Choroid plexus epithelial cell (primary cell): ENCODE measurements at places on chromosomes 1 and 21.
A peak's percentile ranks its signal among the peaks of the same experiment; 100 is the strongest.

GRCh38 chr1:47983691-47984090 lies 13.5 kb downstream of the TRABD2B start:
- no peak for DNase-seq

DNA sequence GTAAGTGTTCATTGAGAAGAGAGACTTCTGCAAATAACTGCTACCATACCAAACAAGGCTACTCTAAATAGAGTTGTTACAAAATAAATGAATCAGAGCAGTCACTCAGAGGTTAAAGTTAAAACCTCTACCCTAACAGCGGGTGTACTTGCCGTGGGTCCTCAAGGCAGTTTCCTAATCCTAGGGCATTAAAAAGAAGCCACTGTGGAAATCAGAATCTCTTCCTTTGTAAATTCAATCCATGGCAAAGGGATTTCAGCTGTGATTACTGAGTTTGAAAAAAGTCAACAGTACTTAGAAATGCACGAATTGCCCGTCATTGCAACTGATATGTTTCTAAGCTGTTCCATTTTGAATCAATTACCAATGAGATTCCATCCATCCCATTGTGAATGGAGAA lies 13.5 kb downstream of the TBX15 start:
- DNase-seq, result no peak

DNA sequence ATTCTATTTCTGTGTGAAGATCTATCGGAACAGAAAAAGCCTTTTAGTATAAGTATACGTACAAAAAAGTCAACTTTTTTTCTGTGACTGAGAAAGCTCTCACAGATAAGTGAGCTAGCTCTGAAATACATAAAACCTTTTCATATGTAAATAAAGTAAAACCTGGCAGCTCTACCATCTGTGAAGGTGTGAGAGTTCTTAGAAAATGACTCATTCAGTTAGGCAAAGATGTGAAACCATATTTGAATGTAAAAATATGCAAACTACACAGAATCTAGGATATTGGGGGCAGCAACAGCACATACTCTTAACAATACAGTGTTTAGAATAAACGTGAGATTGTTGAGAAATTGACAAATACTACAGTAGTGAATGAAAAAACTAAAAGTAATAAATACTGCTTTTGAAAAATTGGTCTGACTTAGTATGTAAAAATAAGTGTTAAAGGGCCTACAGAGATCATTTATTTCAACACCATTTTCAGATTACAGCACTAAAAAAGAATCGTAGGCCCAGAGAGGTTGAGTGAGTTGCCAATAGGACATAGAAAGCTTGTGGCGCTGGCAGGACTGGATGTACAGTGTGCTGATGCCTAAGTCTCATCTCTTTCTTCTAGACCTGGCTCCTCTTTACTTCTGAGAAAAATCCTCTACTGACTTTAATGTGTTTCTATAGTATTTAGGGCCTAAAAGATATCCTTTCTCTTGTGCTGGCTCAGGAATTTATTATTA lies 19.8 kb downstream of the ATP6V1G3 start:
- no peak for DNase-seq

DNA sequence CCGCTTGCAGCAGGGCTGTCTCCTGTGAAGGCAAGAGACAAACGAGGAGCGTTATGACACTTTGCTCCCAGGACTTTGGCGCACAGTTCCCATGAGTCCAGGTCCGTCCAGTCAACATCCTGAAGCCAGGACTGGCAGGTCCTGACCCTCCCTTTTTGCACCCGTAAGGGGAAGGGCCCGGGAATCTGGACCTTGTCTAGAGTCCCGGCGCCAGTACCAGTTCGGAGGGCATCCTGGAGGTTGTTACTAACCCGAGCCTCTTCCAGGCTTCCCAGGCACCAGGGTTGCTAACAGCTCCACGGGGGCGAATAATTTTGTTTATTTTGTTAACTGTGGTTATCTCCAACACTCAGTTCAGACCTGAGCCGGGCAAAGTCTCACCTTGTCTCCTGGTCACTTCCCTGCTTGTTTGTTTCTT lies 682 bp upstream of the RWDD3 start:
- DNase-seq, result peak; percentile 37

DNA sequence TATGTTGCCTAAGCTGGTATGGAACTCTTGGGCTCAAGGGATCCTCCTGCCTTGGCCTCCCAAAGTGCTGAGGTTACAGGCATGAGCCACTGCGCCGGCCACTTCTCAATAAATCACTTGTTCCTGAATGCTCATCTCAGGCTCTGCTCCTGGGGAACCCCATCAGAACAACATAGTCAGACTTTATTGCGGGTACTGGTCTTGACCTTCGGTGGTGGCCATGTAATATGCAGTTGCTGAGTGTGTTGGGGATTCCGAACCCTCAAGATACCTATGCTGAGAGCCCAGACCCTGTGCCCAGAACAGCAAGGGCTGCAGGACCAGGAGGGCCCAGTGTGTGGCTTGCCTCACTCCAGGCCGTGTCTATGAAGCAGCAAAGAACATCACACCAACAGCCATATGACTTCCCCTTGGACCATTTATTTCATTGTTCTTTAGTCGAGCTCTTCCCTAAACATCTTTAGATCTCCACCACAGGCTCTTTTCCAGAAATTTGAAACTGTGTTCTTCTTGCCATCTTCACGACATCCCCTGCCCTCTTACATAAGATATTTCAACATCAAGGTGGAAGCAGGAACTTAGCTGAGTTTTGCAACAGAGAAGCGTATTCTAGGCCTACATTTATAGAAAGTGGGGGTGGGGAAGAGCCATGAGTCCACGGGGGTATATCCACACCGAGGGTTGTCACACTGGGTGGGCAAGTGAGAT lies 12.7 kb upstream of the SDHB start:
- no peak for DNase-seq

DNA sequence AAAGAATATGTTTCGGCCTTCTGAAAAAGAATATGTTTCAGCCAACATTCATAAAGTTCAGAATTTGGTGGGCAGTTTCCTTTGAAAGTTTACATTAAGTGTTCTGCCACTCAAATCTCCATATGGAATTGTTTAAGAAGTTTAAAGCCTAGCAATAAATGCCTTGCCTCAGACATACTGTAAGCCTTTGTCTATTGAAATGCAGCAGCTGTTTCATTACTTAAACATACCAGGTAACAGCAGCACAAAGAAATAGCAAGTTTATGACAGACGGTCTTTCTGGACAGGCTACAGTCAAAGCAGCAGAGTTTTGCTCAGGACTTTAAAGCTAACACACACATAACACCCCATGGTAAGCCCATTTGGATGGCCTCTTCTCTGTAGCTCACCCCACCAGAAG lies 38.5 kb upstream of the C1orf105 start:
- DNase-seq, result no peak

DNA sequence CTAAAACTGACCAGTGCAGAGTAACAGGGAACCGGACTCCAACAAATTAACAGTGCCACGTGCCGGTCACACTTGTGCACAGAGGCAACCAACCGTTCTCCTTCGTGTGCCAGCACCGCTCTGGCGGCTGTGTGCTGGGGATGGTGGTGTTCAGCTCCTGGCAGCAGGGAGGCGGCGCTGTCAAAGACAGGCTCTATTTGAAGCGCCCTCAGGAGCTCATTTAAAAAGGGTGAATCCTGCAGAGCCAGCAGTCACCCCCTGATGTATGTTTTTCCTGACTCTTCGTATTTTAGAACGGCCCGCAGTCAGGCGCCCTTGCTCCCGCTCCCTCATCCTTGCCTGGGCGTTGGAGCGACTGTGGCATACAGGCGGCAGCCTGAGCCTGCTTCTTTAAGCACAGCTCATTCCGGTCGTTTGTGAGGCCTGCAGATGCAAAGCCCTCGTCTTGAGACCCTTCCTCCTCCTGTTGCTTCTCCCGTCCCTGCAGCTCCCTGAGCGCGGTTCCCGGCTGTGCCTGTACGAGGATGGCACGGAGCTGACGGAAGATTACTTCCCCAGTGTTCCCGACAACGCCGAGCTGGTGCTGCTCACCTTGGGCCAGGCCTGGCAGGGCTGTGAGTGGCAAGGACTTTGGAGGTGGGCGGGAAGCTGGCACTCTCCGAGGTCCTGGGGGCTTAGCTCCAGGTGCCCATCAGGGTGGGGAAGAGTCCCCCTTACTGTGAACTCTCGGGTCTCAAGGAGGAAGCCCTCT lies 1.1 kb downstream of the DFFB start:
- peak; percentile 64 for DNase-seq

DNA sequence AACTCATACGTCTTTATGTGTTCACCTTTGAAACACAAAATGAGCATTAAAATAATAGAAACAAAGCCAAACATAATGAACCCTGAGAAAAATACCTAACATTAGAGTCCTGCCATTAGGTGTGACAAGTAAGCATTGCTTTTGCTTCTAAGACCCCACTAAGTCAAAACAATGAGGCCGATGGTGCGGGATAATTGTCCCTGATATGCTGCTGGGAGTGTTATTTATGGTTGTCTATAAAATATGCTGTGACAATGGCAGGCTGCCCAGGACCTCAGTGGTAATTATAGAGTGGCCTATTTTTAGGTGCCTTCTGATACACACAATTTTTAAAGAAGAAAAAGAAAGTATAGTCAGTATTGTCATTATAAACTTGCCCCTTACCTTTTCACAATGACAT lies 1423.1 kb downstream of the AMY1C start:
- DNase-seq, result no peak

DNA sequence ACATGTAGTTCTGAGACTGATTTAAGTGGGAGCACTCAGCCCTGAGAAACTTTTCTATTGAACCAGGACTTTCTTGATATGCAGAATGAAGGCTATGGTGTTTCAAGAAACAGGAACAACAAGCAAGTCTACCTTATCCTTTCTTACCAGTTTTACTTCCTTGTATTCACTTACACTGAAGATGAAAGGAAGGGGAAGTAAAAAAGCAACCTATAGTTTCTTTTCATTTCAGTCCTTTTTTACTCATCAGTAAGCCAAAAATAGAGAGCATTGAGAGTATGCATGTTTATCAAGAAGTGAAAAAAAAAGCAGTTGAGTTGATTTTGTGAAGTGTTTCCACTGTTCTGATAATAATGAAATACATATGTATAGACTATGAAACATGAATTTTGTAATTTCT lies 1010.3 kb downstream of the AMY1C start:
- DNase-seq, result no peak

DNA sequence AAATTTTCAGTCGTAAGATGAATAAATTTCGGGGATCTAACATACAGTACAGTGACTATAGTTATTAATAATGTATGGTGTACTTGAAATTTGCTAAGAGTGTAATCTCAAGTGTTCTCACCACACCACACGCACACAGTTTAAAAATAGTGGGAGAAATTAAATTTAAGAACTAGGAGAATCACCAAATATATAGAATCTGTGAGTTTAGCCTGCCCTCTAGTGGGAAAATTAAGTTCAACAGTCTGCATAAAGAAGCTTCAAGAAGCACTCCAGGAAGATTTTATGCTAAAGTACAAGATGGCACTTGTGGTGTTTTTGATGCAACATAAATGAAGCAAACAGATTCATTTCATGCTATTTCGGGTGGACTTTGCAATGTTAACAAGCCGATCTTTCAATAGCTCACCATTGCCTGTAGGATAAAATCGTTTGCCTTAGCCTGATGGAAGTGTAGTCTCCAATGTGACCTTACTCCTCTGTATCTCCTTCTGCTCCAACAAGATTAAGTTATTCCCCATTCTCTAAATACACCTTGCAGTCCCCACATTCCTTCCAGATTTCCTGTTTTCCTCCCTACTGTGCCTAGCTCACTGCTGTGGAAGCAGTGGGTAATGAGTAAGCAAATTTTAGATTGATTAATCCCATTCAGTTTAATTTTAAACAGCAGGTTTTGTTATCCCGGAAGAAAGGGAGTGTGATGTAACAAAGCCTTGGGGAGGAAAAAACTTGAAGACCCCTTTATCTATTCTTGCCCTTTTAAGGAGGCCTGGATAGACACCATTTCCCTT lies 8.7 kb upstream of the PIK3C2B start:
- DNase-seq, result peak; percentile 87

DNA sequence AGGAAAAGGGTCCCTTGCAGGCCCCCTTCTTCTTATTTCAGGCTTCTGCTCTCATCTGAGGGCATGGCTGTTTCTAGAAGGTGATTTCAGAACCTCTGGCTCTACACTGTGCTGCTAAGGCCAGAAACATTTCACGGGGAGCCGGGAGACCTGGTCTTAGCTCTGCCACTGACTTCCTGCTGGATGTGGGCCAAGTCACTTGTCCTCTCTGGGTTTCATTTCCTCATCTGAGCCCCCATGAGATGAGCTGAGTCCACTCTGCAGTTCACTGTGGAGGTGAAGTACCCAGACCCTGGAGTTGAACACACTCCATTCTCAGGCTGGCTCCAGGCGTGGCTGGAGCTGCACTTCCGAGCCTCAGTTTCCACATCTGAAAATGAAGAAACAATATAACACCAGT lies 2.1 kb downstream of the PADI1 start:
- DNase-seq, result no peak

GRCh38 chr1:217630711-217631591 lies at the start of the genes GPATCH2 and SPATA17:
GPATCH2 (minus strand) TSS chr1:217631090; CDS start chr1:217630971, 119 bp downstream.
SPATA17 (plus strand) TSS chr1:217631344; CDS start chr1:217631379, 35 bp downstream.
- DNase-seq, result peak; percentile 95

DNA sequence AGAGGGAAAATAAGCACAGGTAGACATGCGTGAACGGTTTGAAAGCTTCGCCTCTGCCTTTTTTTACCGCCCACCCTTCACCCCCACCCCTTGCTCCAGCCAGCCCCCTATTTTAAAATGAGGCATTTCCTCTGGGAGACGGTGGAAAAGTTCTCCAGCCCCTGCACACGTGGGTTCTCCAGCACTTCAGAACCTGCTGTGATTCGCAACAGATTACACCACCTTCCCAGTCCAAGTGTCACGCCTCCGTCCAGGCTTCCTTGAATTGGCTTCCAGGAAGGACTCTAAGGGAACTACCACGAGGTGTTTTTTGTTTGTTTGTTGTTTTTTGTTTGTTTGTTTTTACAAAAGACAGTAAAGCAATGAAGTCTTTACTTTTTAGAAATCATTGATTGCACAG lies 2.6 kb downstream of the LRRC7 start:
- DNase-seq, result no peak

DNA sequence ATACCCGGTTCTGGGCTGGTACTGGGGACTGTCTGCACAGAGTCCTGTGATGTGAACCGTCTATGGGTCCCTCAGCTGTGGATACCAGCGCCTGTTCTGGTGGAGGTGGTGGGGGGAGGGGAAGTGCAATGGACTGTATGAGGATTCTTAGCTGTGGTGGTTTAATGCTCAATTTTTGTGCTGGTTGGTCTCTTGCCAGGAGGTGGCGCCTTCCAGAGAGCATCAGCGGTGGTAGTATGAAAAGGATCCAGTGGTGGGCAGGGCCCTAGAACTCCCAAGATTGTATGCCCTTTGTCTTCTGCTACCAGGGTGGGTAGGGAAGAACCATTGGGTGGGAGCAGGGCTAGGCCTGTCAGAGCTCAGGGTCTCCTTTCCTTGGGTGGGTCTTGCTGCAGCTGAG lies 89.4 kb upstream of the B3GALT2 start:
- DNase-seq, result no peak

DNA sequence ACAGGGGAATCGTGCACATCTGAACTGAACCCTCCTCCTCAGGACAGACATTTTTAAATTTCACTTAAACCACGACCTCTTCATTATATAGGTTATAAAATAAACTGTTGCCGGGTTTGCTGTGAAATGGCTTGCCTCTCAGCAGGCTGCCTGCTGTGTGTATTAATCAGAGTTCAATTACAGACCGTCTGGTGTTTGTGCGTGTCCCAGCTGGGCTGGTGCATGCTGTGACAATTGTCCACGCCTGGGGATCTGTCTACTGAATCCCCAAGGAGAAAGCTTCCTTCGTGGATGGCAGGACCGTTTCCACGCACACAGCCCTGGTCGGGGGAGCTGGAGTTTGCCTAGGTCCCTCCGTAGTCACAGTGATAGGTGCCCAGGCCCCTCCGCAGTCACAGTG lies 13.4 kb upstream of the AGPAT3 start:
- no peak for DNase-seq
